Keratinocyte (primary cell): ENCODE measurements at places on chromosomes 3 and 15. TPM values are rescaled to one million over a fixed set of nuclear protein-coding genes. Genes with fewer than 3 reads are reported as not detected.

DNA sequence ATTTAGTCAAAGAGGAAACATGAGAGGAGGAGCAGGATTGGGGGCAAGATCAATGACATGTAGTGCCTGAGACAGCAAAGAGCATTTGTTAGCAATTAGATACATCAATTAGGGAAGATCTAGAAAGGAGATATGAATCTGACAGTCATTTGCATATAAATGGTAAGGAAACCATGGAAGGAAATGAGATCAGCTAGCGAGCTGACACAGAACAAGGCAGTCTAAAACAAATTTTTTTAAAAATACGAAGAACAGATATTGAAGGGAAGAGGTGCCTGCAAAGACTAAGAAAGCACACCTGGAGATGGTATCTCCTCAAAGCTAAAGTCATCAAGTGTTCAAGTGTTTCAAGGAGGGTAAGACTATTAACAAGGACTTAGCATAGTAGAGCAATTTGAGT lies 4.6 kb downstream of the EPM2AIP1 start:
- no peak for DNase-seq

TMF1 gene
- polyA plus RNA-seq = 8.5 to 13.7 TPM (median 9.6 TPM) in 3 replicates

P2RY1 gene
- polyA plus RNA-seq = 0.45 to 1.1 TPM (median 1.1 TPM) in 3 replicates

- no peak for DNase-seq
Measured at GRCh38 chr3:127062926-127063325, 80.0 kb downstream of the PLXNA1 start.

ZKSCAN7 gene
- 0.93 to 1.9 TPM (median 1.6 TPM) in 3 replicates for polyA plus RNA-seq

GRCh38 chr3:55286693-55287092 lies 200.4 kb downstream of the WNT5A start:
- DNase-seq = no peak

DNA sequence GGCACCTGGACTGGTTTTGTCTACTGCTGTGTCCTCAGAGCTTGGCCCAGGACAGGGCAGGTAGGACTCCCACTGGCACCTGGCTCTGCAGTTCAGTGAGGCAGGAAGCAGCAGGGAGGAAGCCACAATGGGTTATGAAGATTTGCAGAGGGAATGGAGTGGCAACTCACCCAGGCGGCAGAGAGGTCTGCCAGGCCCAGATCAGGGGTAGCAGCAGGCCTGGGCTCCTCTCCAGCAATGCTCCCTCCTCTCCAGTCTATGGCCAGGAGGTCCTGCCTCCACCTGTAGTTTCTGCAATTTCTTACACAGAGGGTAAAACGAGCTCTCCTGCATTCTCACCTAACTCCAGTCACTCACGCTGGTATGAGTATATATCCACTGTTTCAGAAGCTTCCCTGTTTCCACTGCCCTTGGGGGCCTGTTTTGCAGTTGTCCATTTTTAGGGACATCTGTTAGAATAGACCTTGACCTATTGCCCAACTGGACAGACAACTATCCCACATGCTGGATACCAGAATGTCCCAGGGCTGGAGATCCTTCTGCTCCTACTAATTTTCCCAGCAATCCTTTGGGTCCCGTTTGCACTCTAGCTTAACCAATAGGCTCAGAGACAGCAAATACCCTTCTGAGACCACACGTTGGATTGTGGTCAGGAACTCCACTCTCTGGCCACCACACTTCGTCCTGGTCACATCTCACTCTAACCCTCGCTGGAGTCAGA lies 35.2 kb downstream of the HMCES start:
- no peak for DNase-seq

- DNase-seq = no peak
Measured at GRCh38 chr3:100759950-100760349, 50.7 kb downstream of the TFG start.
